Activated T-helper 9 cell treated with anti-CD3 and anti-CD28 coated beads, Interleukin-2, amount 50 U/mL, for 16 hours (primary cell): ENCODE measurements at places on chromosomes 6 and 20.

DNA sequence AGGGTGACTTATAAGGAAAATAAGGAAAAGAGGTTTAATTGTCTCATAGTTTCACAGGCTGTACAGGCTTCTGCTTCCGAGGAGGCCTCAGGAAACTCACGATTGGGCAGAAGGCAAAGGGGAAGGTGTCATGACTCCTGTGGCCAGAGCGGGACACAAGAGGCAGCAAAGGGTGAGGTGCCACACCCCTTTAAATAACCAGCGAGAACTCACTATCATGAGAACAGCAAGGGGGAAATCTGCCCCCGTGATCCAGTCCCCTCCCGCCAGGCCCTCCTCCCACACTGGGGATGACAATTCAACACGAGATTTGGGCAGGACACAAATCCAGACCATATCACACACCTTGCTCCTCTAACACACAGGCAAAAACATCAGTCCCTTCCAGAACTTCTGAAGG lies 254.0 kb downstream of the DLL1 start:
- DNase-seq = no peak

DNA sequence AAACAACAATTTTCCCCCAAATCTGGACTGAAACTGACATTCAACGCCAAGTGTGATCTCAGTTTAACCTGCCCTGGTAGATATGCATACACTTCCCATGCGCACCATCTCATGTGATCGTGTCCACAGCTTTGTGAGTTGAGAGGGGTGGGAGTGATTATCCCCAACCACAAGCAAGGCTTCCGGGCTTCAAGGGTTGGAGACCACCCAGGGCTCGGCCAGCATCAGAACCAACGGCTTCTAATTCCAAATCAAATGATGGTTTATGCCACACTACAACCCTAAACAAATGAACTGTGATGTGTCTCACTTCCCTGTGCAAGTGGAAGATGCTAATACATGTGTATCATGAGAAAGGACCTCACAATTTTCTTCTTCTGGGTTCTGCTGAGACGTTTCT lies 515 bp upstream of the TGM3 start:
- DNase-seq = no peak

GRCh38 chr6:146598772-146599405 lies at the start of gene ADGB:
Gene ADGB, plus strand, starts transcription at chr6:146598972. Its CDS starts 69 bp downstream, at chr6:146599041.
- no peak for DNase-seq

DNA sequence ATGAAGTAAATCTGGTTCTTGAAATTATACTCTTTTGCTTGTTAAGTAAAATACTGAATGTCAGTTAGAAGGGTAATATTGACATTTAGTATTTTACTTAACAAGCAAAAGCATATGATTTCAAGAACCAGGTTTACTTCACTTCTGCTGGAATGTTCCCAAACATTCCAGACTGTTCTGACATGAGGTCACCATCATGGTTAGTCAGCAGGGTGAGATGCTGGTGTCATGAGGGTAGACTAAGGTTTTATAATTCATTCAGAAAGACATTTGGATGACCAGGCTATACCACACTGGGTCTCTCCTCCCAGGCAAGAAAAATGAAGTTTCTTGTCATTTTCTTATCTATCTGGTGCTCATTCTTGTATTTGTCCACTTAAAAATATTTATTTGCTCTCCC lies 414.4 kb upstream of the MMS22L start:
- DNase-seq = no peak

DNA sequence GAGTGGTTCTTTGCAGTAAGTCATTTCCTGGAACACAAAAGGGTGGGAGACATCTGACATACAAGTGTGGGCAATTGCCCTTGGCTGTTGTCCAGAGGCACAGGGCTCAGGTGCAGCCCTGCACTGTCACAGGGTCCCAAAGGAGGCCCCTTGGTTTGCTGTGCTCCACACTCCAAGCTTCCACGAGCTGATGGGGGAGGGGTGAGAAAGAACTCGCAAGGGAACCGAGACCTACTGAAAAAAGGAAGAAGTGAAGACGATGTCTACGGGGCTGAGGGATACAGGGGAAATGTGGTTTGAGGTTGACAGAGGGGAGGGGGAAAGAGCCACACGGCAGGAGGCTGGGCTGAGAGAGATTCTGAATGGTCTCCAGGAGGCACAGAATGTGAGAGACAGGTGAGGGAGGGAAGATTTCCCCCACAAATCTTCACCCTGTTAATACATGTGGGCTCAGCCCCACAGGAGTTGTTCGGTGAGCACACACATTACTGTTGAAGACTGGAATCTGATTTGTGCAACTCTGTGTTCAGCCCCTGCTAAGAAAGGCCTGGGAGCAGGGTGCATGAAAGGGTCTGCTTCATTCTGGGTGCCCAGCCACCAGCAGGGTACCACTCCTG lies 123.4 kb downstream of the LY86 start:
- DNase-seq = no peak

- DNase-seq = no peak
Observed at GRCh38 chr6:163871616-163872015, 457.1 kb downstream of the QKI start.

DNA sequence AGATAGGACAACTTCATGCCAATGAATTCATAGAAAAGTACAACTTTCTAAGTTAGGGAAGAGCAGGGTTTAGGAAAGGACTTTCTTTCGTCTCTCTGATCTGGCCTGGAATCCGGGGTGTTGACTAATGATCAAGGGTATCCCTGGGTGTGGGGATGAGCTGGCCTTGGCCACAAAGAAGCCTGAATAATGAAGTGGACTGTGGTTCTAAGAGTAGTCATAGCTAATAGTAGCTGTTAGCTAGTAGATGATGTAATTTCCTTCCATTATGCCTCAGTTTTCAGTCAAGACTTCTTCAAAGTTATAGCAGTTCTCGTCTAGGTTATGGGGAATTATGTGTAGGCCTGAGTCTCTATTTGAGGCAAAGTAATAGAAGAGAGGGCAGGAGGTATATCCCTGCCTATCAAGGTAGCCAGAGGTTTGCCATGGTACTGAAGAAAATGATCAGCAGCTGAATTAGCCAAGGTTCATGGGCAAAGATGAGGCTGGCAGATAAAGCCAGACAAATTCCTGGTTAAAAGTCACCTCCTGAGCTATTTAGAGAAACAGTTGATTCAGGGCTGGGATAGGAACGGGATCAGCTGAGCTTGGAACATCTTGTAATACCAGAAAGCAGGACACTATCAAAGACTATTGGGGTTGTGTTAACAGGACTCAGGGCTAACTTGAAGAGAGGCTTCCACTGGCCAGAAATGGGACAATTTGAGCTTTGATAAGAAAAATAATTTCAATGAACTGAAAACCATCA lies 18.7 kb upstream of the TRPC4AP start:
- DNase-seq = no peak

DNA sequence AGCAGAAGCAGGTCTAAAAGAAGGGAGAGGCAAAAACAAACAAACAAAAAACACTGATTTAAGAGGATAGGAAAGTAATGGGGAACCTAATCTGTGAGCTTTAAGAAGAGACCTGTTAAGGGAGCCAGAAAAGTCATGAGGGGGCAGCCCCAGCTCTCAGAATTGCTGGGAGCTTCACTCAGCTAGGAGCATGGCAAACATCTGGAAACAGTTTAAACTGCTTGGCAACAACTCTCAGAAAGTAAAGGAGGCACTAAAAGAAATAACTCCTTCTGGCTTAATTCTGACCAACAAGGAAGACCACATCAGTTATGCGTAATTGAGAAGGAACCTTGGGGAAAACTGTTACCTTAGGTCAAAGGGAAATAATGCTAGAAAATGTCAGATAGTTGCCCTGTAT lies 121.4 kb downstream of the LAMP5 start:
- DNase-seq = no peak

DNA sequence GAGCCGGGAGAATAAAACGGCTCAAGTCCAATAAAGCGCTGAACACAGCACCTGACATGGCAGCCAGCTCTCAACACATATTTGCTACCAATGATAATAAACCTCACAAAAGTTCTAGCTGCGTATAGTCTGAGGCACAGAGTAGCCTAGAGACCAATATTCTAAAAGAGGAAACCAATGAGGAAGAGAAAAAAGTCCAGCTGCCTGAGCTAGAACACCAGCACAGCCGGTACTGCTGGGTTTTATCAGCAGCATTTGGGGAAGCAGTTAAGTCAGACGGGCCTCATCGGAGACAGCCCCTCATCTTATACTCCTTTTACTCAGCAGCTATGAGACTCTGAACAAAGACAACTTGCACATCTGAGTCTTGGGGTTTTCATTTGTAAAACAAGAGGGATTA lies 2.4 kb upstream of the RTF2 start:
- no peak for DNase-seq

DNA sequence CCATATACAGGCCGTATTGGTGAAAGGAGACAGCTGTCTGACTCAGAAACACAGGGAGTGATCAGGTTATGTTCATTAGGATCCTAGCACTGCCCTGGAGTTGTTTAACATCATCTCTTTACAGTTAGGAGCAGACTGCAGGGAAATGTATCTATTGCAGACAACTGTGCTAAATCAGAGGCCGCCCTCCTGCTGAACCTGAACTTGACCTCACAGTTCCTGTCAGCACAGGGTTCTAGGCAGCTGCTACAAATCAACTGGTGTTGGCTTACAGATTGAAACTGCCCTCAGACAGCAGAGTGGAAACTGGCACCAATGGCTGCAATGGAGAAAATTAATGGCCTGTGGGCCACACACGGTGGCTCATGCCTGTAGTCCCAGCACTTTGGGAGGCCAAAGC lies 3.7 kb upstream of the RPP40 start:
- DNase-seq = no peak

- no peak for DNase-seq
Observed at GRCh38 chr6:147504848-147505247, 3.6 kb upstream of the SAMD5 start.

GRCh38 chr20:34295284-34295683 lies 7.9 kb downstream of the AHCY start:
- no peak for DNase-seq

GRCh38 chr6:121951918-121952379 lies 447.5 kb upstream of the HSF2 start:
- no peak for DNase-seq

GRCh38 chr6:11496152-11497060 lies 41.1 kb upstream of the TMEM170B start:
- DNase-seq = peak; percentile 36

DNA sequence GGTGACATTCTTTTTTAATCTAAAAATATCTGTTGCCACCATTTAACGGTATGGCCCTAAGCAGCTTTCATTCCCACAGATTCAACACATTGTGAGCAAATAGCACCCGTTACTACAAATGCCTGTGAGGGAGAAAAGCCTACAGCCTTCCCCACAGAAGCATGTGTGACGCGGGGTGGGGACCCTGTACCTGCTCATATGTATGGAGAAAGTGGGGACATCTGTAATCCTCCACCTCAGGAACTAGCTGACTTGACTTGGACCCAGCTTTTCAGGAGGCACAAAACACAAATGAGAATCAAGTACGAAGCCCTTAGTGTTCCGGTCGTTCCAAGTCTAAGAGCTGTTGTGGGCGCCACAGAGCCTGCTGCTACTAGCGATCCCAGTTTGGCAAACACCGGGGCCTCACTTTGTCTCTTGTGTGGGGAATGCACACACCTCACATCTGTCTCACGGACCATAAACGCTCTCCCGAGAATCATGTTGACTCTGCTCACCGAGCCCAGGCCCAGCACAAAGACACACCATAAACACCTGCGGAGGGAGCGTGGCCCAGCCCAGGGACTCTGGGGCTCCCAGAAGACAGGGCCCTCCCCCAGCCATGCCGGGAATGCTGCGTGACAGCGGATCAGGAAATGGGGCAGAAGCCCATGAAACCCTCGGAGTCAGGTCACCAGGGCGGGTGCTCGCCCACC lies 21.6 kb downstream of the DLL1 start:
- no peak for DNase-seq

- DNase-seq = no peak
Observed at GRCh38 chr6:142906945-142907470, 38.0 kb downstream of the HIVEP2 start.

DNA sequence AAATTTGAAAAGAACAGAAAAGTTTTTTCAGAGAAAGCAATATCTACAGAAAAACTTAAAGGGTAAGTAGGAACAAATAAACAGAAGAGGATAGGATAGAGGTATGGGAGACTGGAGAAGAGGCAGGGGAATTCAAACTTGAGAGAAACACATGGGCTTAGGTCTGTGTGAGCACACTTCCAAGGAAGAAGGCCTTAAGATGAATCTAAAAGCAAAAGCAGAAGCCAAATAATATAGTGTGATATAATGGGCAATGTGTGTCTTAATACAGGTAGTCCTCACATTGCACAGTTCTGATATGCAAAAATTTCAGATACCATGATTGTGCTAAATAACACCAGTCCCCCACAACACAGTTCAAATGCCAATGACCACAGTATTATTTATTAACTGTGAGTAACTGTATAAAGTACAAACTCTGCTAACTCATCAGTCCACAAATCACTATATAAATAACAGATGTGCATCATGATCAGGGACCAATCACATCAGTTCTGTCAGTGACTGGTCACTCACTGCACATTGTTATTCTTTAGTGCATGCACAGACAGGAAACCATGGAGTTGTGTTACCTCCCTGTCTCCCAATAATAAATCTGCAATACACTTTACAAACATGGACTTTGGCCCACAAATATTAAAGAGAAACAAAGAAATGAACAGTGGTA lies 18.6 kb downstream of the SNX14 start:
- DNase-seq = no peak

DNA sequence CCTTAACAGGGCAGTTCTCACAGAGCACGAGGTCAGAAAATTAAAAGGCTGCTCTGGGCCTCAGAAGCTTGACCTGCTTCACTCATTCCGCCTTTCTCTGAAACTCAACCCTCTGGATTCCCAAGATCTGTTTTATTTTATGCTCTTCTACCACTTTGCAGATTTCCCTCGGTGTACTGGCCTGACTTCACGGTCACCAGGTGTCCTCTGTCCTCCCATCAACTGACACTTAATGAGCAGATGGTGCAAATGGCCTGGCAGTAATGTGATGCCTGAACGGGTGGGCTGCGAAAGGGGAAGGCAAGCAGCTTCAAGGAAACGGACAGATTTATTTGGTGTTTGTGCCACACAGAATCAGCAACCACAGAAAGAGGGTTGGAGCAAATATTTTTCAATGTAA lies 169.7 kb upstream of the TFAP2D start:
- DNase-seq = no peak

GRCh38 chr6:158816329-158816728 lies 2.8 kb downstream of the EZR start:
- no peak for DNase-seq

DNA sequence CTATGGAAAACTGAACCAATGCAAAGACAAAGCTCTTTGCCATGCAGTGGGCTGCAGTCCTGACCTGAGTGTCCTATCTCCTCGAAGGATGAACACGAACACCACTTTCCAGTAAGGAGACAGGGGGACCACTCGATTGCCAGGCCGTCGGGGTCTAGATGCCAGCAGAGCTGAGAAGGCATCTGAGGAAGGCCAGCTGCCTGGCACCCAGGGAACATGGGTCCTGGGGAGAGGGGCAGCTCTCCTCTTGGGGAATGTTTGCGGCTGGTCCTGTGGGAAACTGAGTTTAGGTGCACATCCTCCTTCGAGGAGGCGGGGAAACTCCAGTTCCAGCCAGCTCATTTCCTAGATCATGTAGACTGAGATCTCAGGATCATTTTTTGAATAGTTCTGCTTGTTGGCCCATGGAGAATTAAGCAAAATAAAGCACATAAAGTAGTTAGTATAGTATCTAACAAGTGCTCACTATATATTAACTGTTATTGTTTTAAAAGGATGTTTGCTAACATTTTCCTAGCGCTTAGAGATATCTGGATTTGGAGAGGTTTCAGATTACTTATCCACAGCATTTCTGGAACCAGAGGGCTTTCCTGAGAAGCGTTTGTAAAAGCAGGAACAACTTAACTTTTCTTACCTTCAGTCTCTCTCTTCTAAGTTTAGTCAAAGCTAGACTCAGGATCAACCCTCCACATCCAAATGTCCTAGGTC lies 225.3 kb upstream of the FOXQ1 start:
- DNase-seq = no peak
